ENCODE measurements at places on chromosomes 3 and 15.

DNA sequence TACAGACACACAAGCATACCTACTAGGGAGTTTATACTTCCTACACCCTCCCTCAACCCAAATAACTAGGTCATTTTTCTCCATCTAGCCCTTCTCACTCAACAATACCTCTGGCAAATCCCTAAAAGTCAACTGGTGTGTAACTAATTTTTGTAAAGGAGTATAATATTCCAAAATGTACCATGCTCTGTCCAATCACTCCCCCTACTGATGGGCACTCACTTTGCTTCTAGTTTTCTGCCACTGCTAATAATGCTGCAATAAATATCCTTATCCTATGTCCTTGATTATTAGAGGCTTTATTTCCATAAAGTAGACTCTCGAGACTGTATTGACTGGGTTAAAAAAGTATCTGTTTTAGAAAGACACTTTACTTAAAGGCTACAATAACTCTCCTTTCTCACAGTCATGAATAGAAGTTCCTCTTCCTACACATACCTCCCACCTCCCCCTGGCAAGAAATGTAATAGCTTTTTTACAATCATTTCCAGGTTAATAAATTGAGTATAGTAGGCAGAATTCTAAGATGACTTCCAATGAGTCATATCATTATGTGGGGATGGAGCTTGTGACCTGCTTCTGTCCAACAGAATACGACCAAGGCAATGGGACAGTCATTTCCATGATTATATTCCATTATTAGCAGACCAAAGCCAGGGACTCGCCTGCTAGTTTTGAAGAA, 30.0 kb downstream of the SHQ1 start:
- peak; percentile 7 for DNase-seq

- no peak for DNase-seq
These were observed 33.8 kb downstream of the CCDC66 start for GRCh38 chr3:56590814-56591213.

- no peak for DNase-seq
These were observed 233.2 kb downstream of the FGF12 start for GRCh38 chr3:192494174-192494573.

DNA sequence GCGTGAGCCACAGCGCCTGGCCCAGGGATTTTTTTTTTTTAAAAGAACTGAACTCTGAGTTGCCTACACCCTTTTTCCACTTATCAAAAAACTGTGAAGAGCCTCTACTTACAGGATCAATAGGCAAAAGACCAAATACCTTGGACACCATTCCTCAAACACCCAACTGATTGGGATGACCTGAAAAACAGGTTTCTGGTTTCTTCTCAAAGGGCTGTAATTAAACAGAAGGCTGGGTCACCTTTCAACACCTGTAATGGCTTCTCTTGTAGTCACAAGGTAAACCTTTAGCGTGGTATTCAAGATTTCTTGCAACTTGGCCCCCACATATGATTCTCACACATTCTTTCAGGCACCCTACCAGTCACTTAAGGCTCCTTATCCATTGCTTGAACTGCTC, 38.4 kb upstream of the PLXND1 start:
- DNase-seq: no peak

- peak; percentile 66 for DNase-seq
These were observed 73.0 kb downstream of the OXNAD1 start for GRCh38 chr3:16337856-16338540.

DNA sequence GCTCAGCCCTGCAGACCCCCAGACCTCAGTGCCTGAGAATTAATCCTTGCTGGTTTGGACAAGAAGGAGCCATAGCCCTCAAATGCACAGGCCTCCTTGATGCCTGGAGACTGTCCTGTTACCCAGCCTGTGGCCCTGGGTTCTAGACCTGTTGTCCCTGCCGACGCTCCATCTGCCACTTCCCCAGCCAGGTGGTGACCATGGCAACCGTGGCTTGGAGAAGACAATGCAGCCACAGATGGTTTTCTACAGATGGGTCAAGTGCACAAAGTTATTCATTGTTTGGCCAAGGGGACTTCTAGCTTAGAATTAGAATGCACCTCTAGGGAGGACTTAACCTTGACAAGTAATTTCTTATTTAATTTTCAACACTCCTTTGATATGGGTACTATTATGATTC, 297.1 kb downstream of the UACA start:
- no peak for DNase-seq

GRCh38 chr15:38626443-38627050, 61.9 kb upstream of the RASGRP1 start:
- DNase-seq: no peak

DNA sequence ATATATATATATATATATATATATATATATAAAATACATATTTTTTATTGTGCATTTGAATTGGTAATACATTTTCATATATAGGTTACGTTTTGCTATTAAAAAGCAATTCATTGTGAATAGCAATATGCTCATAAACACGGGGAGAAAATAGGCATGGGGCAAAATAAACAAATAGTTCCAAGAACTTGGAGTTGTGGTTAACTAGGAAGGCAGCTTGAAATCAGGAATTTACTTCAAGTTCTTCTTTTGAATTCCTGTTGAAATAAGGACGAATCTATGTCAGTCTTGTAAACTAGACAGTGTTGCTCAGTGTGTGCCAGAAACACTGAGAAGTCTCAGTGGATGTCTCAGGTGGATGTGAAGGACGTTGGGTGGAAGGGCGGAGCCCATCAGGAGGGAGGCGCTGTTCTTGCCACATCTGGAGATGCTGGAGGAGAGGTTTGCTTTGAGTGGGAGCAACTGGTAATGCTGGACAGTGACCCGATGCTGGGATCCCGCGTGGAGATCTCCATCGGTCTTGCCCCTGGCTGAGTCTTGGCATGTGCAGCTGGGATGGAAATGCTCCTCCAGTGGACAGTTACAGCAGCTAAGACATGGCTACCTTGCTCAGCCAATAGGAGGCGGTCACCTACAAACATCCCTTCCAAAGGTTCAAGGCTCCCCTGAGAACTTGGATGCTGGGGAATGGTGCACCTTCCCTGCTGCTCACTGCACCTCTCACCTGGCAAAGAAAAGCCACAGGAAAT, 2.5 kb downstream of the IL16 start:
- no peak for DNase-seq

DNA sequence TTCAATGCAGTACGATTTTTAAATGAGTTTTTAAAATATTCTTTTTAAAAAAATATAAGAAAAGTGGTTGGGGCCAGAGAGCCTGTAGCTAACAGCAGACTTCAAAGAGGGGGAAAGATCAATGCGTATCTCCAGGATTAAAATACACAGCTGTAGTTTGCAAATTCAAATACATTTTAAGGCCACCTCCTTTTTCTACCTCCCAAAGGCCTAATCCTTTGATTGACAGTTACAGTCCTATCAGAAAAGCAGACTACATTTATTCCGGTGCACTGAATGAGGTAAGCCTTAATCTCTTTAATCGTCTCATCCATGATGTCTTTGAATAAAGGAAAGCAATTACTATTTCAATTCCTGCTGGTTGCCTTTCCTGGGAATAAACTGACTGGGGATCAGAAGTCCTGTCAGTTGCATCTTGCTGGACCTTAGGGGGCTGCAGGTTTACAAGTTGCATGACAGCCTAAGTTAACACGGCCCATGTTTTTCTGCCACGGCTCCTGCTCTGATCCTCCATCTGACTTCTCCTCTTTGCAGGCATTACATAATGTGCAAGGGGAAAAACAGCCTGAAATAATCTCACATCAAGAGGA, 51.7 kb downstream of the CADPS start:
- DNase-seq: no peak

DNA sequence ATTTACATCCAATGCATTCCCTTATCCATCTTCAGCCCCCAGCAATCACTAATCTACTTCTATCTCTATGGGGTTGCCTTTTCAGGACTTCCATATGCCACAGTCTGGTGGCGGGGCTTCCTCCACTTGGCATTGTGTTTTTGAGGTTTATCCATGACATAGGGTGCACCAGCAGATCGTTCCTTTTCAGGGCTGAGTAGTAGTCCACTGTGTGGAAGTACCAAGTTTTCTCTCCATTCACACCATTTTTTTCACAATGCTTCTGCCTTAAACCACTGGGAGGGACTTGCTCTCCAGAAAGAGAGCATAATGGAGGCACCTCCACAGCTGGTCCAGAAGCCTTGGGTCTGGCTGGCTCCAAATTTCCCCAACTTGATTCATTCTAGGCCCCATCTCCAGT, 144.0 kb upstream of the IQSEC1 start:
- DNase-seq: no peak

- DNase-seq: no peak
These were observed 21.2 kb downstream of the LRRC2 start for GRCh38 chr3:46544771-46545503.

DNA sequence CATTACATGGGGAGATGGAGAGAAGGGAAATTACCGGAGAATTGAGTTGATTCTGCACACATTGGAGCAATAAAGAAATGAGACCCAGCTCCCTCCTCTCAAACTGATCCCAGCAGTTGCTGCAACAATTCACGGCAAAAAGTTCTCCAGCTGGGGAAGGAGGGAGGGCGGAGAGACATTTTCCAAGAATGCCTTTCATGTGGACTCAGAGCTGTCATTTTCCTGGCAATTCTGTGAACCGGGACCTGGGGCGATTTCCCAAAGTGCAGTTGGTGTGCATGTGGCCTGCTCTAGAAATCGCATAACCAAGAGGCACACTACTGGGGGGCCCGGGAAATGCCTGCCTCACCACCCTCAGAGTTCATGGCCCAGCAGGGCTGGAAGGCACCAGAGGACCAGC, 48.7 kb upstream of the IREB2 start:
- no peak for DNase-seq

GRCh38 chr3:2029559-2029958, 69.1 kb upstream of the CNTN4 start:
- no peak for DNase-seq

GRCh38 chr3:187223799-187224198, 26.5 kb downstream of the RTP1 start:
- no peak for DNase-seq

- DNase-seq: peak; percentile 34
These were observed 210.2 kb downstream of the ADAMTS17 start for GRCh38 chr15:100131321-100132224.

DNA sequence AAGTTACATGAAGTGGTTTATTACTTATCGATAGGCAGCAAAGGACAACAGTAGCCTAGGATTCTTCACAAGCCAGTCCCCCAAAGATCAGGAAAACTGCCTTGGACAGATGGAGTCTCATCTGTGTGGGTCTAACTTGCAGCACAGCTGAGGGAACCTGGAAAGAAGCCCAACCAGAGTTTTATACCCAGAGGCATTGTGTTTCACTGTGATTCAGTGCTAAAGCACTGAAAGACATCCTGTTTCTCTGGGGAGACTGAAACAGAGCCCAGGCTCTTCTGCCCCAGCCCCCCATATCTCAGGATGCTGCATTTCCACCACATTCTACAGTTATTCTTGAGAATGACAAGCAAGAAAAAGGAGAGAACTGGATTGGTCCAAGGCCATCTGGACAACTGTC, 48.2 kb upstream of the PYDC2 start:
- no peak for DNase-seq

GRCh38 chr3:170414202-170414663, 4.4 kb upstream of the CLDN11 start:
- peak; percentile 39 for DNase-seq

GRCh38 chr15:78676424-78677110, 35.6 kb upstream of the CHRNB4 start:
- DNase-seq: no peak

GRCh38 chr3:141071681-141072260, 20.6 kb downstream of the SPSB4 start:
- no peak for DNase-seq

GRCh38 chr15:74209997-74210671, 7.5 kb upstream of the STRA6 start:
- DNase-seq: no peak

- no peak for DNase-seq
These were observed 66.6 kb upstream of the PAQR5 start for GRCh38 chr15:69232144-69232543.

Measured in CD4-positive, alpha-beta T cell treated with Interleukin-6 for 4 hours (primary cell).